ENCODE measurements at places on chromosomes 3 and 15.

DNA sequence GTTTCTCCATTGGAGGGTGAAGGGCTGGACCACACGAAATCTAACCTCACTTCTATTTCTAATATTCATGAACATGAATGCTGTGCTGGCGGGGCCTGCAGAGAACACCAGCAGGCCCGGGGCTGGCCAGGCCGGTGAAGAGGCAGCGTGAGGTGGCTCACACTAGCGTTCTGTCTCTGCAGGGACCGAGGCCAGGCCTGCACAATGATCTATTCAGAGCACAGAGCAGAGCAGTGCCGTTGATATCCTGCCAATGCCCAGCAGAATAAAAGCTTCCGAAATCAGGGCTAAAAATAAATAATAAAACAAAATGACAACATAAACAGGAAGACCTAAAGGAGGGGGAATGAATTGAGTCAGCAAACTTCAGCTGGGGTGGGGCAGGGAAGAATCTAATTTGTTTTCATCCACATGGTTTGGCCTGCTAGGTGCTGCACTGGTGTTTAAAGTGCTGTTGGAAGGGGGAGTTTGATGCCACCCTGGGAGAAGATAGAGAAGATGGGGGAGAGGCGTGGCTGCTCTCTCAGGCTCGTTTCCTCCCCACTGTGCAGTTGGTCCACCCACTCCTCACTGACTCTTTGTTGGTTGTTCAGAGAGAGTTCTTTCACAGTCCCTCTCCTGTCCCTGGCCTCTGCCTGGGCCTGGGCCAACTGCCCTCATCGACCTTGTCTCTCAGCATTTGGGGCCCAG is 837.1 kb downstream of the AGBL1 start:
- DNase-seq = no peak

DNA sequence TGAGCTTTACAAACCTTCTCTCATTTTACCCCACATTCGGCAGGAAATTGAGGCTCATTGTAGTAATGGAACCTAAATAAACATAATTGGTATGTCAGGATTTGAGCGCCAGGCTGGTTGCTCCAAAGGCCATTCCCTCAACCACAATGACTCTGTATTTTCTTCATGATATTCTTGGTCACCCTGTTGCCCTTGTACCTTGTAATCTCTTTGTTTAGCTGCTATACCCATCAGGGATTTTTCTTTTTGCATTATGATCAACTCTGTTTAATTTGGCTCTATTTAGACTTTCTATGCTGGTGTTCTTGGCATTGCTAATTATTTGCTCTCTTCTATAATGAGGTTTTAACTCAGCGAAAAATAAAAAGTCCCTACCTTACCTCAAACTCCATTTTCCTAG is 29.8 kb downstream of the DUOX2 start:
- DNase-seq = no peak

- DNase-seq = no peak
Observed at GRCh38 chr3:185912512-185912911, 25.3 kb downstream of the TRA2B start.

GRCh38 chr3:111299192-111299615 is 227.6 kb downstream of the NECTIN3 start:
- no peak for DNase-seq

DNA sequence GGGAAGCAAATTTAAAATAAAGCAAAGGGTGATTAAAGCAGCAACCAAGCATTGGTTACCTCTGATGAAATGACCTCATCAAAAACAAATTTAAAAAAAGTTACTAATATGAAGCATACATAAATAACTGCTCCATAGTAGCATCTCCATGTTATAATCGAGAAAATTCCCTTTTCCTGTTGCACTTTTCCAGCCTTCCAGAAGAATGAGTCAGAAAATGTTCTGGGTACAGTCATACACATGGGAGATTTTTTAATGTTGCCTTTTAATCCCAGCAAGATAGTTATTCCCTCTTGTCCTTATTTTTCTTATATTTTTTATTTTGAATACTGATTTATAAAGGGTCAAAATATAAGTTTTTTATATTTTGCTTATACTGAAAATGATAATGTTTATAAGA is 2.6 kb upstream of the TMCO5A start:
- DNase-seq = no peak

DNA sequence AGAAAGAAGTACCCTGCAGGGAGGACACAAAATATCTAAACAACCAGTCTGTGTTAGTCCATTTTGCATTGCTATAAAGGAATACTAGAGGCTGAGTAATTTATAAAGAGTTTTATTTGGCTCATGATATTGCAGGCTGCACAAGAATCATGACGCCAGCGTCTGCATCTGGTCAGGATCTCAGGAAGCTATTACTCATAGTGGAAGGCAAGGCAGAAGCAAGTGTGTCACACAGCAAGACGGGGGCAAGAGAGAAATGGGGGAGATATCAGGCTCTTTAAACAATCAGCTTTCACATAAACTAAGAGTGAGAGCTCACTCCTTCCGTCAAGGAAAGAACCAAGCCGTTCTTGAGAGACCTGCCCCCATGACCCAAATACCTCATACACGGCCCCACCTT is 614.8 kb downstream of the ZIC1 start:
- no peak for DNase-seq

DNA sequence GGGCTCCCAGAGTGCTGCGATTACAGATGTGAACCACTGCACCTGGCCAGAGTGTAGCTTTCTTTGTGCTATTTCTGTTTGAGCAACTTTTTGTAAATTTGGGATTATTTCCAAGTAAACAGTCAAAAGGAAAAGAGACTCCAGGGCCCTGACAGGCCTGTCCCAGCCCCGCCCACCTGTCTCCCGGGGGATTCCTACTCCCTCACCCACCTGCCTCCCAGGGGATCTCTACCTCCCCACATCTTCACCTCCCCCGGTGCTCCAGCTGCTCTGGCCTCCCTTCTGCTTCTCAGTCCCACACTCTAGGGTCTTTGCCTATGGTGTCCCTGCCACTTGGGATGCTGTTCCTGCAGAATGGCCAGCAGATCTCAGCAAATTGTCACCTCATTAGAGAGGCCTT is 7.0 kb downstream of the RHCG start:
- DNase-seq = no peak

GRCh38 chr3:129749692-129750091 is 143.2 kb upstream of the PLXND1 start:
- DNase-seq = no peak

GRCh38 chr15:69034352-69034751 is 19.9 kb downstream of the NOX5 start:
- no peak for DNase-seq

GRCh38 chr3:4655145-4656045 is 162.2 kb downstream of the ITPR1 start:
- DNase-seq = no peak

- DNase-seq = no peak
Observed at GRCh38 chr3:117117188-117117936, 407.8 kb downstream of the TUSC7 start.

- DNase-seq = no peak
Observed at GRCh38 chr15:76533060-76533820, 196.7 kb downstream of the ISL2 start.

DNA sequence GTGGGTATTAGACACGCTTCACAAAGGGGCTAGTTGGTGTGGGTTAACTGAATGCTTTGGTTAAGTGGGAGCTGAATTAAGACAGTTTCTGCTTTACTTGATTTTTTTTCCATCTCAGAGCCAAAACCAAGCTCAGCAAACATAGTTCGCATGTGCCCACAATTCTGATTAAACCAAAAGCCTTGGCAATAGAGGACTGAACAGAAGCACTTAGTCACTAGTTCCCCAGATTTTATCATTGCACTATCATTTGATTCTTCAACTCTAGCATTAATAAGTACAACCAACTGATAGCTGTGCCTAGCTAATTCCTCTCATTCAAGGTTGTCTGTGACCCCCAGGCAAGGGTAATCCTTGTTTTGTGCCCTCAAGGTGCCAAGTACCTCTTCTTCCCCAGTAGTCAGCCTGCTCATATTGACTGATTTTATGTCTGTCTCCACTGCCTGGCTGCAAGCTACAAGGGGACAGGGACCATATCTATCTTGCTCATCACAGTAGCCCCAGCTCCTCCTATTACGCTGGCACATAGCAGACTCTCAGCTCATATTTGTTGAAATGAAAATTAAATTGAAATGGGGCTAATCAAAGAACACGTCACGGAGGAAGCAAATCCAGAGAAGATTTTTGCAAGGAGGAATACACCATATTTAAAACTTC is 9.9 kb upstream of the ARHGEF3 start:
- no peak for DNase-seq

GRCh38 chr15:95690631-95691340 is 639.7 kb upstream of the NR2F2 start:
- DNase-seq = no peak

DNA sequence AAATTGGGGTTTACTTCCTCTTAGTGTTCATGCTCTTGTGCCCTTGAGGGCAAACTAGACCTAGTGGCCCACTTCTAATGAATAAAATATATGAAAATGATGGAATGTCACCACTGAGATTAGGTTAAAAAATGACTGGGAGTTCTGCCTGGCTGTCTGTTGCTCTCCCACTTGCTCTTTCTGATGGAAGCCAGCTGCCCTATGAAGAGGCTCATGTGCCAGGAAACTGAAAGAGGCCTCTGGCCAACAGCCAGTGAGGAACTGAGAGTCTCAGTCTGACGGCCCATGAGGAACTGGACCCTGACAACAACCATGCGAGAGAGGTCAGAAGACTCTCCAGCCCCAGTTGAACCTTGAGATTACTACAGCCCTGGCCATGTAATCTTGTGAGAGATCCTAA is 107.1 kb upstream of the FHIT start:
- DNase-seq = no peak

DNA sequence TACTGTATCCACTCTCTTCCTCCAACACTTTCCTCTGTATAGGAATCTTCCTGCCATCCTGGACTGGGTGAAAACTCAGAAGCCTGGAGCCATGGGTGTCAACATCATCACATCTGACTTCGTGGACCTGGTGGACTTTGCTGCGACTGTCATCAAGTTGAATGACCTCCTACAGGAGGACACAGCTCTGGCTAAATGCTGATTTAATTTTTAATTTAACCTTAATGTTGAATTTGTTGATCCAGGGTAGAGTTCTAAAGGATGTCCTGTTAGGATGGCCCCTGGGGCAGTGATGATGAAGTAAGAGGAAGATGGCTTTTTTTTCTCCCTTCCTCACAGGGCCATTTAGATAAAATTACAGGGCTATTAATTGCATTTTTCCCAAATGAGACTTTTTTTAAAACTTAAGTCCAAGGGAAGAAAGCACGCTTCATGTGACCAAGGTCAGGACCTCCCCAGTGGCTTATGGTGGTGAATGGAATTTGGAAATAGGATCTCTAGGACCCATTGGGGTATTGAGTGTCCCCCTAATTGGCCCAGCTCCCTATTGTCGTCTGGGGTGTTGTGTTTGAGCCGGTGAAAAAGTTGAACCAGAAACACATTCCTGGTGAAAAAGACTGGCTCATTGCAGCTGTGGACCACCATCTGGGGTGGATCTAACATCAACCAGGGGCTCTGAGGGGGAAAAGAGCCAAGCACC is 125.7 kb upstream of the ZBED2 start:
- DNase-seq = no peak

- DNase-seq = no peak
Observed at GRCh38 chr15:25679492-25679891, 183.6 kb downstream of the ATP10A start.

DNA sequence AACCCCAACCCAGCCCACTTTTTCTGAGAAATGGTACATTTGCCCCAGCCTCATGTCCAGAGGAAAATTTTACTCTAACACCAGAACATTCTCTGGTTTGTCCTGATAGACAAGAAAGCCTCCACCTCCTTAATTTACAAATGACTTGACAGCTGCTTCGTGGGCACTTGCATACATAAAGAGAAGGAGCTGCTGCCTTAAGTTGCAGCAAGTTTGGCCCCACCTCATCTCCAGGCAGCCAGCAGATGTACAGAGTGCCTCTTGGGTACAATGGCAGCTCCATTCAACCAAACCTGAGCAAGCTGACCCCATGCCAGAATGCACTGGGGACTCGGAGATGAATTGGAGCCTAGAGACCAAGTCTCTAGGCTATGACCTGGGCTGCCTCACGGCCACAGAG is 6.2 kb upstream of the H1-8 start:
- DNase-seq = no peak

DNA sequence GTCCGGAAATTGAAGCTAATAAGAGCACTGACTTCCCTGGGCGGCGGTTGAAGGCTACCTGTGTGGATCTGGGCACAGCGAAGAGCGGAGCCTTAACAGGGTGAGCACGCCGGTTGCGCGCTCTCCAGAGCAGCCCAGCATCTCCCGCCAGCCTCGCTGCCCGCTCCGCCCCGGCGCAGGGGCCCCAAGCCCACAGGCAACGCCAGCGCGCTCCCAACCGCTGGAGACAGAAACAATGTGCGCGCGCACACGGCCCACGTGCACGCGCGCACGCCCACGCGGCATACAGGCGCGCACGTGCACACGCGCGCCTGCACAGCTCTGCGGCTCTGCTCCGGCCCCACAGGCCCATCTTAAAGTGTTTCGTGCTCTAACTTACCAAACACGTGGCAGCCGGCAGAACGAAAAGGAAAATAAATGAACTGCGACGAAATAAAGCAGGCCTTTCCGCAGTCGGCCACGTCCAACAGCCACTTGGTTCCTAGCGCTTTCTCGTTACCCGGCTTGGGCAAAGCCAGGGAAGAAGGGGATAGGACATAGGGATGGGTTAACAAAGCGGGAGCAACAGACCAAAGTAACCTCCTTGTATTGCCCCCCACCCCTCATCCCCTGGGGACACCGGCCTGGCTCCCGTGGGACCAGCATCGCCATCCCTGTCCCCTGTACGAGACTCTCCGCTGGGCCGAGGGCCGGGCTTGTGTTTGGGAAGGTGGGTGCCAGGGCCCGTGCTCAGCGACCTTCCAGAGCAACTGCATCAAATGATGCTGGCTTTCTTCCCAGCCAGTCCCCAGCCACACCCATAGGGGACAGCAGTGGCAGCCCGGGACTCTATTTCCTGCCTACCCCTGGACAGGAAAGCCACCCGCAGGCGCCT is 203.7 kb downstream of the ABHD5 start:
- DNase-seq = no peak

- DNase-seq = no peak
Observed at GRCh38 chr3:146970236-146970635, 365.1 kb upstream of the PLSCR5 start.

- DNase-seq = no peak
Observed at GRCh38 chr15:79394231-79394630, 37.9 kb upstream of the MINAR1 start.

- no peak for DNase-seq
Observed at GRCh38 chr3:32056559-32057290, 49.7 kb upstream of the GPD1L start.

DNA sequence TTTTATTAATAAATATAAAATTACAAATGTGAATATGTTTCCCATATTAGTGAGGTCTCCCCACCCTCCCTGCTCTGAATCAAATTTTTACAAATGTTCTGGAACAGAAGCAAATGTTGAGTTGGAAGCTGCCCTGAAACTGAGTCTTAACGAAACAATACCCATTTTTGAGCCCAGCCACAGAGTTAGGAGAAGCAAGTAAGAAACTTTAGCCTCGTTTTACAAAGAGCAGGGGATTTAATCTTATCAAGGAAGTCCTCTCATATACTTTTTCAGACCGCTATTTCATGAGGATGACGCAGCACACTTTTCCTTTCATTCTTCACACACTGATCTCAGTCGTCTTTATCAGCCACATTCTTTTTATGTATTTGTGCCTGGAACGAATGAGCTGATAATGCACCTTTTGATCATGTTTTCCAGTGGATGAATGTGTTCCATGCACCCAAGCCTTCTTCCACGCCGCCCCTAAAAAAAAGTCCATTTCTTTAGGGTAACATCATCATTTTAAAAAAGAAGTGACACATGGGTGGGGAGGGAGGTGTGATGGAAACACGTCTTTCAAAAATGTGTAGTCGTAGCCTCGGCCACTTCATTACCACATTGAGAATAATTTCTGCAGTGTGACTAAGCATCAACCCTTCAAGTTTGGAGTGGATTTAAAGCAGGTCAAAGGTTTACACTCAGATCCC is 48.1 kb downstream of the SETMAR start:
- no peak for DNase-seq

GRCh38 chr3:128573160-128573559 is 77.5 kb downstream of the RPN1 start:
- no peak for DNase-seq

All from stimulated activated CD4-positive, alpha-beta T cell treated with anti-CD3 and anti-CD28 coated beads, TNF-alpha, amount 100 ng/mL, for 1 hour (primary cell).